Astrocyte of the cerebellum (primary cell): ENCODE measurements at places on chromosomes 4 and X.
A peak's percentile ranks its signal among the peaks of the same experiment; 100 is the strongest.

DNA sequence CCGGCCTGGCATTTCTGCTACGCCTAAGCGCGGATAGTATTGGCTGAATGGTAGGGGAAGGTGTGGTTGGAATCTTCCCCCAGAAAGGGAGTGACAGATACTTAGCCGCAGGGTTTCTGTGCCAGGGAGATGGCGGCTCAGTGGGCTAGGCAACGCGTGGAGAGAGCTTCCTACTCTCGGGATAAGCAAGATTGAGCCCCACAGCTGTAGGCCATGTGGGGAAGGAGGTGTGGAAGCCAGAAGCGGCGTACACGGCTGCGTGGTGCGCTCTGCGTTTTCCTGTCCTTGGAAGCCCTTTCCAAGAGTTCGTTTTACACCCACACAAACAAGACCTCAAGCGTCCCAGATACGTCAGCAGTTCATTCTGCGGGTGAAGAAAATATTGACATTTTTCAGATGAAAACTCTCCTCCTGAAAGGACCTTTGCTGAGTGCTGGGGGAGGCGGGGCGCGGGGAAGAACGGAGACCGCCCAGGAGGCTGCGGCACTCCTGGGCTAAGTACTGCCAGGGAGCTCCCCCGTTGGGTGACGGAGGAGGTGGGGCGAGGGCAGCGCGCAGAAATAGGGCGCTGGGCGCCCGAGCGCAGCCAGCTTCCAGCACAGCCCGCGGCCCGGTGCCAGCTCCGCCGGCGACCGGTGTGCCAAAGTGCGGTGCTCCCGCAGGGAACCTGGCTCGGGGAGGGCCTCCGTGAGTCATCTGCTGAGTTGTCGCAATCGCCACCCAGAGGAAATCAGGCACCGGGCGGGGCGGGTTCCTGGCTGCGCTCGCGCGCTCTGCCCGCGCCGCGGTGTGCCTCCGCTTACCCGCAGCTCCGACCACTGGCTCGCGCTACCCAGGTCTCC, at the start of gene GPAT3:
GPAT3 (plus strand) TSS at position 589 of the 842 bp plus-strand sequence. CDS start 515 bp downstream, outside the sequence.
- peak; percentile 63 for DNase-seq

DNA sequence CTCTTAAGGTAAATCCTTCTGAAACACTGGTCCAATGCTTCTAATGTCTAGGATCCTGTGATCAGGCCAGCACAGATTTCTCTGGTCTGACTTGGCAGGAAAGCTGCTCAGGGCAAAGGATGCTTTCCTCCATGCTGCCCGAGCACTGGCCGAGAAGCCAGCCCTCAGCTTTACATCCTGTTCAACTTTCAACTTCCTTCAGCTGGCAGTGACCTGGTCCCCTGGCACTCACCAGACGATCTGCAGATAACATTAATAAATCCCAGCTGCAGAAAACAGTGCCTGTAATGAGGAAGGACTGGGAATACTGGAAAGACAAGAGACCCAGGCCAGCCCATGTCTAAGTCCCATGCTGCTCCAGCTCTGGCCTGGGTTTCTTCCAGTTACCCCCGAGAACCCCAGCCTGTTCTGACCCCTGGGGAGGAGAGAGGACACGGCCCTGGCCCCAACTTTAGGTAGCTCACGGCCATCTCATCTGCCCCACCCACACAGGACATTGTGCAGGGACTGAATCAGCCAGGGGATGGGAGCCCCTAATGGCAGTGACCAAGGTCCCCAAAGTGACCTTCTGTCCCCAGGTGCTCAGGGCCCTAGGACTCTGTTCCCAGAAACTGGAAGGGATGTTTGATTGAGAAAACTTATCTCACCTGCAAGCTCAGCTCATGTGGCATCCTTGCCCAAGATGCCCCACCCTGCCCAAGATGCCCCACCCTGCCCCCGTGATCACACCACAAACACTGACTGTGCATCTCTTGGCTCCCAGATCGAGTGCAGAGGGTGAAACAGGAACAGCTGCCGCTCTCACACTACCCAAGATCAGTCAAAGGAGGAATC, 28.0 kb downstream of the JAKMIP1 start:
- no peak for DNase-seq

GRCh38 chrX:153944800-153945150, 332 bp upstream of the RENBP start:
- no peak for DNase-seq

GRCh38 chr4:128573781-128574508, 235.6 kb upstream of the JADE1 start:
- peak; percentile 41 for DNase-seq

DNA sequence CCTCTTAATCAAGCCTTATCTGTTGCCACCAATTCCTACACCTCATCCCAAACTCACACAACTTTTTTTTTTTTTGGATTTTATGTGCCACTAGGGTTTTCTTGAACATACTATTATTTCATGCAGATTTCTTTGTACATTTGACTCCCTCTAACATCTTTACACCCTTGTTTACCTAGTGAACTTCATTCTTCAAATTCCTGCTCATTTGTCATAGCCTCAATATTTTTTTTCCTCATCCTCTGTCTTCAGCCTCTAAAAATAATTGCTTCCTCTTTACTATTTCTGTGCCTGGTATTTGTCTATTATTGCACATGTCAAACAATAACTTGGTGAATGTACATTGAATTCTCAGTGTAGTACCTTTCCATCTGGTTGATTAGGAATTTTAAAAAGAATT, 22.0 kb downstream of the NBDY start:
- DNase-seq = no peak

DNA sequence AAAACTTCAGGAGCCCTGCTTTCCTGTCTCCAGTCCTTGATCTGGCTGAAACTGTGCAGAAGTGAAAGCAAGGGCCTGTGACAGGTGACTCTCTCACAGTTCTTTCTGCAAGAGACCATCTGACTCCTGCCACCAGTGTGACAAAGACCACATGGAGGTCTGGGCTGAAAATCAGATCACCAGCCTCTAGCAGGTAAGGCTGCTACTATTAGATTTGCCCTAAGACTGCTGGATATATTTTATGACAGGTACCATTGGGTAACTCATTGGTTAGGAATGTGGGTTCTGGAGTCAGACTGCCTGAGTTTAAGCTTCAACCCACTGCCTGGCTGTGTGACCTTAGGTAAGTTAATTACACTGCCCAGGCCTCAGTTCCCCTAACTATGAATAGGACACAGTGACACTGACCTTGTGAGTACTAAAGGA, 163.3 kb upstream of the SLC7A11 start:
- DNase-seq = no peak

DNA sequence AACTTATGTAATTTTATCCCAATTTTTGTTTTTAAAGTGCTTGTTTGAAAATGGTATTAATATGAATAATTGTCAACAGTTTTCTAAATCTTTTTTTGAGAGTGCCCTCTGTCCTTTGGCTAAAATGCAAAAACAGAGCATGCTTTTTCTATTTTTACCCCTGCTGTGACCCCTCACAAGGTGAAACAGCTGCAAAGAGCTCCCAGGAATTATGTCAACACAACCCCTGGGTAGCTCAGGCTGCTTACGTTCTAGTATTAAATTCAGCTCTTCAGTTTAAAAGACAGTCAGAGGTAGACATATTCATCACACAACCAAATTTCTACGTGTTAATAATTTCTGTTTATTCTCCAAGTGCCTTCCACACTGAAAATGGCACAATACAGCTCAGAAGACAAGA, 367.5 kb downstream of the PRDM5 start:
- no peak for DNase-seq

DNA sequence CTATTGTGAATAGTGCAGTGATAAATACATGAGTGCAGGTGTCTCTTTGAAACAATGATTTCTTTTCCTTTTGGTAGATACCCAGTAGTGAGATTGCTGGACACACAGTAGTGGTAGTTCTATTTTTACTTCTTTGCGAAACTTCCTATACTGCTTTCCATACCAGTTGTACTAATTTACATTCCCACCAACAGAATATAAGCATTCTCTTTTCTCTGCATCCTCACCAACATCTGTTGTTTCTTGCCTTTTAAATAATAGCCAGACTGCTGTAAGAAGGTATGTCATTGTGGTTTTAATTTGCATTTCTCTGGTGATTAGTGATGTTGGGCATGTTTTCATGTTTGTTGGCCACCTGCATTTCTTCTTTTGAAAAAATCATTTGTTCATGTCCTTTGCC, 105.9 kb downstream of the COL4A6 start:
- DNase-seq = no peak

- DNase-seq = no peak
Observed at GRCh38 chr4:41069838-41070237, 144.5 kb downstream of the APBB2 start.

DNA sequence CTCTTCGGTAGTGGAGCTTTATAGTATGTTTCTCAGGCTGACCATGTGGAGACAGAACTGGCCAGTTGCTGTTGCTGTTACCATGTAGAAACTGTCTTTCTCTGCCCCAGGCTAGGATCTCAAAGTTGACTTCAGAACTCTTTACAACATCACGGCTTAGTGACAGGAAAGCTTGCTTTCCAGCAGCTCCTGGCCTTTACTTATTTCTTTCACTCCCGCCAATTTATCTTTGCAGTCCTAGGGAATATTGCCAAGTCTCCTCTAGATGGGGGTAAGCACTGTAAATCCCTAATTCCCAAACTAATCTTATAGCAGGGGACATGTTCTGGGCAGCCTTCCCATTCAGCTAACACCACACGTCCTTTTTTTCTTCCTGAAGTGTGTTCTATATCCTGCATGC, 631.6 kb downstream of the SPRY1 start:
- DNase-seq = no peak

- DNase-seq = no peak
Observed at GRCh38 chrX:23575281-23575680, 92.0 kb upstream of the PRDX4 start.
